Stimulated activated CD4-positive, alpha-beta T cell treated with anti-CD3 and anti-CD28 coated beads, Interleukin-2, amount 100 ng/mL, for 48 hours (primary cell): ENCODE measurements at places on chromosomes 7 and 10.
A peak's percentile ranks its signal among the peaks of the same experiment; 100 is the strongest.

GRCh38 chr7:130387628-130388403 lies 7.5 kb downstream of the CPA1 start:
- DNase-seq, result no peak

GRCh38 chr7:20165146-20165510 lies 52.1 kb downstream of the MACC1 start:
- no peak for DNase-seq

- no peak for DNase-seq
Observed at GRCh38 chr10:1860351-1860750, 123.0 kb upstream of the ADARB2 start.

GRCh38 chr10:29811751-29812427 lies 177.1 kb upstream of the SVIL start:
- DNase-seq, result peak; percentile 3

- DNase-seq, result no peak
Observed at GRCh38 chr10:116260599-116260998, 12.4 kb downstream of the GFRA1 start.

DNA sequence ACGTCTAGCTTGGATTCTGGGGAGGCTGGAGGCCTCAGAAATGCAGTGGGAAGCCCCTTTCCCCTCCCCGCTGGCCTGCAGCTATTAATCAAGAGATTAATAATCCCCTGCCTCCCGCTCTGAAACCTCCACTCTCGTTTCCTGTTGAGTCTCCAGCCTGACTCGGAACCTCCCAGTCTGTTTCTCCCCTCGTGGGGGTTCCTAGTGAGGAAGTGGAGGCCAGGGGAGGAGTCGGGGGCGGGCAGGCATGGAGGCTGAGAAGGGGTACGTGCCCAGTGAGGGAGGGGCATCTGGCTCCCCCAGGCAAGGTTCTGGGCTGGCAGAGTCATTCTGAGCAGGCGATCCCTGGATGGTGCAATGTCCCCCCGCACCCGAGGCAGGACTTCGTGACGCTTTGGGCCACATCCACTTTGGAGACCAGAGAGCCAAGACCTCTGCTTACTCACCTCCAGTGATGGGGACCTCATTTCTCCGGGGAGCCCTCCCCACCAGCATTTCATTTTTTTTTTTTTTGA lies 73.6 kb downstream of the COL26A1 start:
- DNase-seq, result no peak

DNA sequence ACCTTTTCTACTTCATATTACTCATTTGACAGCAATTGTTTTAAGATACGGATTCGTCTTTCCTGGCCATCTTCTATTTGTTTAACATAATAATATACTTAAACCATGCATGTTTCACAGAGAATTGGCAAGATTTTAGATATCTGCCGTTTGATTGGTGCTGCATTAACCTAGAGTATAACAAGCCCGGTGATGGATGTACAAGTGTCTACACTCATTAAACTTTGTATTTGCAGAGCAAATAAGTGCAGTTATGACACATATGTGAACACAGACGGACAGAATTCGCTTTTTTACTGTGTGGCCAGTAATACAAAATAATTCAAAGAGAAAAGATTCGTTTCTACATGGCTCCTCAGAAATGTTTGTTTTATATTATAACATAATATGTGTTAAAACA lies 116.1 kb downstream of the ARL4A start:
- DNase-seq, result no peak

- DNase-seq, result peak; percentile 17
Observed at GRCh38 chr10:132329565-132330485, 2.2 kb upstream of the LRRC27 start.

GRCh38 chr10:8908013-8908412 lies 853.5 kb downstream of the GATA3 start:
- DNase-seq, result no peak

DNA sequence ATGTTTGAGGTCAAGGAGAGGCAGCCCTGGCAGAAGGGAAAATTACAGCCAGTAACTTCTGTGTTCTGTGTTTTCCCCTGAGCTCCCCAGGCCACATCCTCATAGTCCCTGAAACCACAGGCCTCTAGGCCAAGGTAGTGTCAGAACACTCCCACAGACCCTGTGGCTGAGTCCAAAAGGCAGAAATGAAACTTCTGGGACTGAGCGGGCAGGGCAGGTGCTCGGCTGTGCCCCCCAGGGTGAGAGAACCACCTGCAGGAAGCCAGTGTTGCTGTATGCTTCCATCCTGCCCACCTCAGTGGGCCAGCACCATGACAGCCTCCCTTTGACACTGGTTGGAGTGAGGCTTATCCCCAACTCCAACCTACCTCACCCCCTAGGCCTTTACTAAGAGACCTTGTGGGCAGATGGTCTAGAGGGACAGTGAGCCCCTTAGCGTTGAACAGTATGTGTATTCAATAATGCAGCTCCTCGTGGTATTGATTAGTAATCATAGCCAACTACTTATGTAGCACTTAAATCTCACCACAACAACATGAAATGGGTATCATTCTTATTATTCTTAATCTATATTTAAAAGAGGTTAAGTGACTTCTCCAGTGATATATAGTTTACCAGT lies 30.3 kb downstream of the PIK3CG start:
- DNase-seq, result no peak

- DNase-seq, result no peak
Observed at GRCh38 chr10:114367351-114368056, 36.8 kb downstream of the AFAP1L2 start.

DNA sequence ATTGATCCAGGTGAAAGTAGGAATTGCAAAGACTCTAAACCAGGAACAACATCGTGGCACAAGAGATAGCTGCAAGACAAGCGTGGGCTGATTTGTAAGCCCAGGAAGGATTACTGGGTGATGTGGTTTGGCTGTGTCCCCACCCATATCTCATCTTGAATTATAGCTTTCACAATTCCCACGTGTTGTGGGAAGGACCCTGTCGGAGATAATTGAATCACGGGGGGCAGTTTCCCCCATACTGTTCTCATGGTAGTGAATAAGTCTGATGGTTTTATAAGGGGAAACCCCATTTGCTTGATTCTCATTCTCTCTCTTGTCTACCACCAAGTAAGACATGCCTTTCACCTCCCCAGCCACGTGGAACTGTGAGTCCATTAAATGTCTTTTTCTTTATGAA lies 59.5 kb downstream of the ST8SIA6 start:
- peak; percentile 5 for DNase-seq

- no peak for DNase-seq
Observed at GRCh38 chr10:80110986-80111385, 21.5 kb upstream of the PLAC9 start.

DNA sequence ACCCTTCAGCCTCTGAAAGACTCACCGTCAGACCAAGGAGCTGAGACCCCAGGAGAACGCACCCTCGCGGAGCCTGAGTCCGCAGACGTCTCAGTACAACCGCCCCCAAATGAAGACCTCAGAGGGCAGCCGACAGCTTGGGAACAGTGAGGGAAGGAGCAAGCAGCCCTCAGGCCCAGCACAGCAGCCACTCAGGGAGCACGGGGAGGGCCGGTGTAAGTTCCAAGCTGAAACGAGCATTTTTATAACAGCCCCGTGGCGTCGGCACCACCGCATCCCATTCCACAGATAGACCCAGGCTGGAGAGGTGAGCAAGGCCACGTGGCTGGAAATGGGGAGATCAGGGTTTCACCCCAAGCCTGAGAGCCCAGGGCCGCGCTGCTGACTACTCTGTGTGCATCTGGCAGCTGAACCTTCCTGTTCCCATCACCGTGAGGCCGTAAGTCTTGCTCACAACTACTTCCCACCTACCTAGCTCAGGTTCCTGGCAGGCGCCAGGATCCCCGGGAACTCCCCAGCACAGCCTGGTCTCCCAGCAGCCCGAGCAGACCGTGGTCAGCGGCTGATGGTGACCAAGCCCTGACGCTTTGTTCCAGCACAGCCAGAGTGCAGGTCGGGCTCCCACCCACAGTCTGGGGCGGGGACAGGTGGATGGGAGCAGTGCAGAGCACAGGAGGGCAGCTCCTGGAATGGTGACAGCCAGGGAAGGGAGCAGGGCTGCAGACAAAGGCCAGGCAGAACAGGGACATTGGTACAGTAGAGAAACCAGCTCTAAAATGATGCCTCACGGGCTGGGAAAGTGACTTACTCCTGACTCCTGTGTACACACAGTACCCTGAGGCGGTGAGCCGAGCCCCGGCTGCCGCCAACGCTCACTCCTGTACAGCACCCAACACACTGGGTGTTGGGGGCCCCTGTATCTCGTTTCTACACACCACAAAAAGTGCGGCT lies 6.1 kb upstream of the NOM1 start:
- no peak for DNase-seq

DNA sequence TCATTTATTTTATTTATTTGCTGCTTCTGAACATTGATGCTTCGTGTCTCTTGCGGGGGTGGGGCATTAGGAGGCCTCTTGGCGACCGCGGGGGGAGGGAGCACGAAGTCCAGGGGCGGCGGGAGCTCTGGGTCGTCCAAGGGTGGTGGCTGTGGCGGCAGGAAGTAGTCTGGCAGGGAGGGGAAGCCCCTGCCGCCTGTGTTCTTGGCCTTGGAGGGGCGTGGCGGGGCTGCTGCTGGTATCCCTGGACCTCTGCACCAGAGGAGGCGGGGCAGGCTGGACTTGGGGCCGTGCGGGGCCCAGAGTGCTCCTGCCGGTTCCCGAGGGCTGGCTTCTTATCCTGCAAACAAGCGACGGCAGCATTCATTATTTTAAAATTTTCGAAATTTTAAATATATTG lies 70.5 kb upstream of the ABI1 start:
- peak; percentile 3 for DNase-seq

- peak; percentile 41 for DNase-seq
Observed at GRCh38 chr7:7681191-7681935, 37.0 kb downstream of the RPA3 start.

- no peak for DNase-seq
Observed at GRCh38 chr7:144027974-144028373, 20.8 kb upstream of the OR2A5 start.

GRCh38 chr7:22008087-22008486 lies 62.4 kb upstream of the CDCA7L start:
- DNase-seq, result no peak

DNA sequence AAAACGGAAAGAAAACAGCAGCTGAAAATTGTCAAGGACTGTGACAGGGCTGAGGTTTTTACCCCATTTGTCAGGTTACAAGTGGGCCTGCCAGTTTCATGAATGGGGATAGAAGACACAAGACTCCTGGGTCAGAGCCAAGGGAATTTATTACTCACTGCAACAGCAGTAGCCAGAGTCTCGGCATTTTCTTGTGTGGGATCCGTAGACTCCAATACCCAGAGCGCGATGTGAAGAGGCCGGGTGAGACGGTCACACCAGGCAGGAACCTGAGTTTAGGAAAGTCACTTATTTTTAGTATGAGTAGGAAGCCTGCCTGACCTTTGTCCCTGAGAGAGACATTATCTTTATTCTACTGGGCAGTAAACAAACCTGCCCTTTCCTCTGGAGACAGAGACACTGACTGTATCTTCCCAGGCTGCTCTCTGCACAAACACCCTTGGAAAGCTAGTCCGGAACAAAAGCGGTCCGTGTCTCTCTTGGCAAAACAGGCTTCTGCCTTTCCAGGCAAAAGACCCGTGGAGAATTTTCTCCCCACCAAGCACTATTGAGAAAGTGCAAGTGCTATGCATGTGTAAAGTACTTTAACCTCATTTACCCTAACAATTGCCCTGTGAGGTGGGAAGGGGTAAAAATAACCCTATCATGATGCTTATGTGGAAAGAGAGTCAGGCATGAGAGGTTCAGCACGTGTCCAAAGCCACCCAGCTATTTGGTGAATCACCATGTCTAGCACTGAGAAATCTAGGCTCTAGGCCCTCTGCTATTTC lies 58.4 kb downstream of the JCAD start:
- DNase-seq, result no peak

DNA sequence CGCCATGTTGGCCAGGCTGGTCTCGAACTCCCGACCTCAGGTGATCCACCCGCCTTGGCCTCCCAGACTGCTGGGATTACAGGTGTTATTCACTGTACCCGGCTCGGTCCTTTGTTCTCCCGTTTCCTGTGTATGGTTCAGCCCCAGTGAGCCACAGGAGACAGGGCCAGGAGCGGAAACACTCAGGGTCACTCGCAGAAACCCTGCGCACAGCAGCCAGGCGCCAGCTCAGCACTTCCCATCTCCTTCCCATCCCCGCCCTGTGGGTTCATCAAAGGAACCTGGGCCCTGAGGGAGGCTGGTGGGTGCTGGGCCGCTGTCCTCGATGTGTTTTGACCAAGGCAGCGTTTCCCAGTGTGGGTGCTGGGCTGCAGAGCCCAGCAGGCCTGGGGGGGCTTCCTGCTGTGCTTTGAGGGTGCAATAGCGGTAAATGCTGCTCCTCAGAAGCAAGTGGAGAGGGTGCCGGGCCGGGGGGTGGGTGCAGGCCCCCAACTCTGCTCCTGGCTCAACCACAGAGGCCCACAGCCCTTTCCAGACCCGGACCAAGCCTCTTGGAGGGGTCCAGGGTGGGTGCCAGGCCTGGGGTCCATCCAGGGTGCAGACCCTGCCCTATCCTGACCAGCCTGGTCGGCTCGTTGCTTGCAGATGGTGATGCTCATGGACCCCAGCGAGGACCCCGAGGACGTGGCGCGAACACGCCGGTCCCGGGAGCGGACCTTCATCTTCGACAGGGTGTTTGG lies 15.3 kb upstream of the CHST12 start:
- DNase-seq, result no peak
